ENCODE measurements at places on chromosomes 6 and 20. TPM values are rescaled to one million over a fixed set of nuclear protein-coding genes. Genes with fewer than 3 reads are reported as not detected.

DNA sequence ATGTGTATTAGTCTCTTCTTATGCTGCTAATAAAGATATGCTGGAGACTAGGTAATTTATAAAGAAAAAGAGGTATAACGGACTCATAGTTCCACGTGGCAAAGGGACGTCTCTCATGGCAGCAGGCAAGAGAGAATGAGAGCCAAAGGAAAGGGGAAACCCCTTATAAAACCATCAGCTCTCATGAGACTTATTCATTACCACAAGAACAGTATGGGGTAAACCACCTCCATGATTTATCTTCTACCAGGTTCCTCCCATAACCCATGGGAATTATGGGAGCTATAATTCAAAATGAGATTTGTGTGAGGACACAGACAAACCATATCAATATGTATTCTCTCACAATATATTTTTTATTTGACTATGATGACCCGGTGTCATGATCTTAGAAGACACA is 109.1 kb downstream of the UTRN start:
- H3K4me3 ChIP-seq = no peak overlapping the region
- no peak overlapping the region for H3K27ac ChIP-seq
- no peak for DNase-seq
- H3K4me1 ChIP-seq = peaks cover 17% of the 10 kb centered on the region

DNA sequence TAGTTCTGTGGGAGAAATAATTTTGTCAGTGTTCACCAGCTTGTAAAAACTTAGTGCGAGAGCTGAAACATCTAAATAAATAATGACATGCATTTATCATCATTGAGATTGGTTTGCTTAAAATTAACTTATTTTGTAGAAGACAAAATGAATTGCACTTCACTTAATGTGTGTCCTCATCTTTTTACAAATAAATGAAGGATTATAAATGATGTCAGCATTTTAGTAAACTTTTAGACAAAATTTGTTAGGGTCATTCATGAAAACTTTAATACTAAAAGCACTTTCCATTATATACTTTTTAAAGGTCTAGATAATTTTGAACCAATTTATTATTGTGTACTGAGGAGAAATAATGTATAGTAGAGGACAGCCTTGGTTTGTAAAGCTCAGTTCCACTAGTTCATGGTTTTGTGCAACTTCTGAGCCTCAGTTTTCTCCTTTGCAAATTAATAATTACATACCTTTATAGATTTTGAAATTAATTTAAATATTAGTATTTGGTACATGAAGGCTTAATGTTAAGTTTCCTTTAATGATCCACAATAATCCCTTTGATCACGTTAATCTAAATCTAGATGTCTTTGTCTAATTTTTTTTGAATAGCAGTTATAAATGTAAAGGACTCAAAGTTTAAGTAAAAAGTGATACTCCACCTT is 9.2 kb downstream of the LOC128125822 start:
- peaks cover 35% of the 10 kb centered on the region for H3K36me3 ChIP-seq
- no peak for DNase-seq
- peaks cover 9% of the 10 kb centered on the region for H3K4me1 ChIP-seq
- no peaks in the 10 kb centered on the region for H3K27me3 ChIP-seq
- no peak overlapping the region for H3K27ac ChIP-seq

The DDX43 gene
- not detected for total RNA-seq

- H3K36me3 ChIP-seq = no peaks in the 10 kb centered on the region
- H3K27ac ChIP-seq = no peak overlapping the region
- no peak overlapping the region for H3K4me3 ChIP-seq
- H3K27me3 ChIP-seq = peaks cover 11% of the 10 kb centered on the region
These were observed 603.1 kb downstream of the HACE1 start for GRCh38 chr6:104256646-104257045.

GRCh38 chr6:12119085-12119588 is 107.0 kb downstream of the HIVEP1 start:
- H3K27me3 ChIP-seq = no peaks in the 10 kb centered on the region
- H3K4me3 ChIP-seq = no peak overlapping the region
- H3K27ac ChIP-seq = peak overlapping the region; percentile 29
- DNase-seq = no peak

DNA sequence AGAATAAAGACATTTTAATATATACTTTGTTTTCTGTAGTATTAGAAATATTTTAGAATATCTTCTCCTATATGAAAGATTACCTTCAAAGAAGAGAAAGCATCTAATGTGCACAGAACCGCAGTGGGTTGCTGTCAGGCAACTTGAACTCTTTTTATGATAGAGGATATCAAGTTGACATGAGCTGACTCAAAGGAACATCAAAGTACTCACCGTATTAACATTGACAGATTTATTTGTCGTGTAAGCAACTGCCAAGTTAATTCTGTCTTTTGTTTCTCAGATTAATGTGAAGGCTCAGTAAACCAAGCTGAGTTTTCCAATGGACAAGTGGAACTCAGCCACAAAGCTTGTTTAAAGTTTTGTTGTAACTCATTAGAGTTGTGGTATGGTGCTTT is 2.2 kb upstream of the GINM1 start:
- H3K4me3 ChIP-seq = no peak overlapping the region
- H3K36me3 ChIP-seq = no peaks in the 10 kb centered on the region
- DNase-seq = no peak
- peaks cover 24% of the 10 kb centered on the region for H3K4me1 ChIP-seq
- peaks cover 10% of the 10 kb centered on the region for H3K27me3 ChIP-seq

- no peak for DNase-seq
- H3K27ac ChIP-seq = no peak overlapping the region
- H3K36me3 ChIP-seq = no peaks in the 10 kb centered on the region
These were observed 262.0 kb upstream of the CDH4 start for GRCh38 chr20:60990061-60990460.

- DNase-seq = peak; percentile 99
- peaks cover 41% of the 10 kb centered on the region for H3K4me1 ChIP-seq
- H3K27me3 ChIP-seq = no peaks in the 10 kb centered on the region
- H3K36me3 ChIP-seq = no peaks in the 10 kb centered on the region
These were observed at the start of gene EPHA7 for GRCh38 chr6:93419304-93420162. TSS of gene EPHA7 (minus strand) at chr6:93419559. CDS start at chr6:93419341, 218 bp downstream.

The EPPIN gene
- total RNA-seq = not detected

DNA sequence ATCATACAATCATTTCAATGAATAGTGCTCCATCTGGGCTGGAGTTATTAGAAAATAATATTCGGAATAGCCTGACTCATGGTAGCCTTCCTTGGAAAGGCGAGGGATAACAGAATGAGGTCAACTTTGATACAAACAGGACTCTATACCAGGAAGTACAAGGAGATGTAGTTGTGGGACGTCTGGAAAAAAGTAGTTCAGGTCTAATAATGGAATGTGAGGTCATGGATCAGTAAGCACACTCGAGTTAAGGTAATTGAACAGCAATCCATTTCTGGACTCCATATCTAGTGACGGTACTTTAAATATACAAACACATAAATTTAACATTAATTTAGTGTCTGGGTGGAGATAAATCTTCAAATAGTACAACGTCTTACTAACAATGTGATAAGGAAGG is 1204.0 kb upstream of the ADGRB3 start:
- no peaks in the 10 kb centered on the region for H3K4me1 ChIP-seq
- no peak overlapping the region for H3K27ac ChIP-seq
- H3K36me3 ChIP-seq = no peaks in the 10 kb centered on the region
- peaks cover 3% of the 10 kb centered on the region for H3K27me3 ChIP-seq
- DNase-seq = no peak
- no peak overlapping the region for H3K4me3 ChIP-seq

GRCh38 chr20:45972500-45973183 is 639 bp upstream of the ZNF335 start:
- peak overlapping the region; percentile 100 for H3K27ac ChIP-seq
- H3K27me3 ChIP-seq = peaks cover 11% of the 10 kb centered on the region
- H3K36me3 ChIP-seq = peaks cover 3% of the 10 kb centered on the region
- DNase-seq = peak; percentile 38

The SLC24A3 gene
- total RNA-seq = not detected

The MLN gene
- total RNA-seq = not detected

DNA sequence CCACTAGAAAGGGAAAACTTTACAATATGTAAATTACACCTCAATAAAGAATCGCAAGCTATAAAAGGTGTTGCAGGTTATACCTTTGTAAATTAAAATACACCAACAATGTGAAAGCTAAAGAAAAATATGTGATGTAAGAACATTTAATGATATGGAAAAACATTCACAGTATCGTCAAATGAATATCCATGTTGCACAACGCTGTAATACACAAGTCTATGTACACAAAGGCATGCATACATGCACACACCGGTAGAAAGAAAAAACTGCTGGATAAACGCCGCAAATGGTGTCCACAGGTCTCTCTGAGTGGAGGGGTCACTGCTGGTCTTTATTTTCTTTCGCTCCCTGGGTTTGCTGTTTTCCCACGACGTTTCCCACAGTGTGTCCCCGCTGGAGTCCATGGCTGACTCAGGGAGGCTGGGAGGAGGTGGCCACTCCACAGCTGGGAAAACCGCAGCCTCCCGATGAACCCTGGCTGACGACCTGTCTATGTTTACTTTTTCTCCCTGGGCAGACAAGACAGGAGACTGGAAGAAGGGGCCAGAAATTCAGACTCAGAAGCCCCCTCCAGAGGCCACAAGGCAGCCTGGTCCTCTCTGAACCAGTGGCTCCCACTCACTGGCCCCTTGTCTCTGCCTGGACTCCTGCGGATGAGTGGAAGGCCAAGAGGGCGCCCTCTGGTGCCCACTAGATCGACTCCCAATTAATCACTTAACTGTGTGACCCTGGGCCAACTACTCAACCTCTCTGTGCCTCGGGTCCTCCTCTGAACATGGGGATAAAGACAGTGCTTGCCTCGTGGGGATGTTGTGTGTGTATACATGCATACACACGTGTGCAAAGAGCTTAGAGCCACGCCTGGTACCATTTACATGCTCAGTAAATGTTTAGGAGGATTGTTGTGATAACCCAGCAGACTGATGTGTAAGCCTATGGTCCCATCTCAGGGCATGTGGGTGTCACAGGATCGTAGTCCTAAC is 12.8 kb upstream of the BPI start:
- H3K4me1 ChIP-seq = peaks cover 55% of the 10 kb centered on the region
- peak; percentile 95 for DNase-seq
- H3K4me3 ChIP-seq = peak overlapping the region; percentile 50
- peaks cover 2% of the 10 kb centered on the region for H3K36me3 ChIP-seq

DNA sequence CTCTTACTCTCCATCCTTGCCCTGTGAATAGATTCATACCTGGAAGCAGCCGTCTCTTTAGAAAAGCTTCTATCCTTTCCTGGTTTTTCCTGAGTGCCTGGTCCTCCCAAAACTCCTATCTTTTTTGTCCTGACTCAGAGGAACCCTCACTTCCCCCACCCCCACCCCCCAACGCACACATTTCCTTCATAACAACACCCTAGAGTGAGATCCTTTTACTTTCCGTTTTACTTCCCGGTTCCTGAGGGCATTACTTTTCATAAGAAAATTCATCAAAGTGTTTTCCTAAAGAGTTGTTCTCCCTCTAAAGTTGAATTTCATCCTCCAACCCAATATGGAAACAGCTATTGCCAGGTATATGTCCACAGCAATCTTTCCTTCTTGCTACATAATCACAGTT is 327.0 kb downstream of the NRN1 start:
- H3K27ac ChIP-seq = no peak overlapping the region
- H3K27me3 ChIP-seq = no peaks in the 10 kb centered on the region
- no peaks in the 10 kb centered on the region for H3K36me3 ChIP-seq
- H3K4me1 ChIP-seq = peaks cover 14% of the 10 kb centered on the region
- DNase-seq = no peak

The NINL gene
- 10.6 TPM for total RNA-seq

GRCh38 chr6:90146024-90146423 is 150.6 kb downstream of the BACH2 start:
- H3K27ac ChIP-seq = no peak overlapping the region
- H3K27me3 ChIP-seq = no peaks in the 10 kb centered on the region
- H3K4me1 ChIP-seq = no peaks in the 10 kb centered on the region
- H3K4me3 ChIP-seq = no peak overlapping the region

The SDHAF4 gene
- 9.0 TPM for total RNA-seq

GRCh38 chr6:116990679-116991078 is 113.6 kb downstream of the RFX6 start:
- H3K27ac ChIP-seq = no peak overlapping the region
- DNase-seq = no peak
- H3K27me3 ChIP-seq = peaks cover 10% of the 10 kb centered on the region

DNA sequence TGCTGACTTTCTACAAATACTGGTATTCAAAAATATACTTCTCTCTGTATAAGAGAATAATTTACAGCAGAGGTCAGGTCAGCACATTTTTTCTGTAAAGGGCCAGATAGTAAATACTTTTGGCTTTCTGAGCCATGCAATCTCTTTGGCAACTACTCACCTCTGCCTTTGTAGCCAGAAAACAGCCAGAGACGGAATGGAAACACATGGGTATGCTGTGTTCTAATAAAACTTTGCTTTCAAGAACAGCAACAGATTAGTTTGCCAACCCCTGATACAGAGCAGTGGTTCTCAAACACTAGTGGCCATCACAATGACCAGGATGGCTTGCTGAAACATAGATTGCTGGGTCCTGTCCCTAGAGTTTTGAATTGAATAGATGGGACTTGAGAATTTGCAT is 46.3 kb downstream of the SYCP2L start:
- DNase-seq = no peak
- no peak overlapping the region for H3K4me3 ChIP-seq
- no peaks in the 10 kb centered on the region for H3K27me3 ChIP-seq

DNA sequence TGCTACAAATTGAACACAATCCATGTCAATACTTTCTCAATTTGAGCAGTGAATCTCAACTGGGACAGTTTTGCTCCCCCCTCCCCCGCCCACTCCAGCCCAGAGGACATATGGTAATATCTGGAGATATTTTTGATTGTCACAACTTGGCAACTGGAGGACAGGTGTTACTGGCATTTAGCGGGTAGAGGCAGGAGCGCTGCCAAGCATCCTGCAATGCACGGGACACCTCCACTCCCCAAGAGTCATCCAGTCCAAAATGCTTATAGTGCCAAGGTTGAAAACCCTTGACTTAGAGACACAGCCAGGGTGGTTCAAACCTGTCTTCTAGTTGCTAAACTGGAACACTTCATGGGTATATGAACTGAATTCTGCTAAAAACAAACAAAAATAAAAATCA is 26.9 kb upstream of the LRRC1 start:
- no peak overlapping the region for H3K4me3 ChIP-seq
- H3K27me3 ChIP-seq = no peaks in the 10 kb centered on the region
- no peak for DNase-seq
- H3K36me3 ChIP-seq = peaks cover 6% of the 10 kb centered on the region
